Skin of body (tissue), 3 donors: ENCODE measurements at places on chromosomes 4 and X. TPM values are rescaled to one million over a fixed set of nuclear protein-coding genes. Genes with fewer than 3 reads are reported as not detected.

GRCh38 chr4:3462321-3462789 lies 751 bp upstream of the DOK7 start:
- no peak for DNase-seq

- no peak for DNase-seq
These were observed 36.1 kb downstream of the SCML1 start for GRCh38 chrX:17773221-17773876.

- no peak for DNase-seq
These were observed 256.6 kb upstream of the NDST3 start for GRCh38 chr4:117777721-117778120.

GRCh38 chr4:8697826-8698225 lies 105.3 kb downstream of the CPZ start:
- DNase-seq: no peak

DNA sequence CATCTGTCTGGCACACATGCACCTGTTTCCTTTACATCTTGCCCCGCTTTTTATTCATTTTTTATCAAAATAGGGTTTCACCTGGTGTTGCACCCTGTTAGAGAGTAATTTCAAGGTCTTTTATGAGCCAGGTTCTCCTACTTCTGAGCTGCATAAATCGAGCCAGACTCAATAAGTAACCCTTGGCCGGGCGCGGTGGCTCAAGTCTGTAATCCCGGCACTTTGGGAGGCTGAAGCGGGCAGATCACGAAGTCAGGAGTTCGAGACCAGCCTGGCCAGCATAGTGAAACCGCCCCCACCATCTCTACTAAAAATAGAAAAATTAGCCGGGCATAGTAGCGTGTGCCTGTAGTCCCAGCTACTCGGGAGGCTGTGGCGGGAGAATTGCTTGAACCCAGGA lies 1.0 kb upstream of the PPP2R3B start:
- DNase-seq: no peak

The GABRQ gene
- total RNA-seq: 0.79 TPM
